SJCRH30 (cell line): ENCODE measurements at places on chromosomes 1 and 21.

GRCh38 chr21:38082936-38083485, 166.8 kb upstream of the KCNJ6 start:
- DNase-seq = no peak

GRCh38 chr1:243390162-243390791, 134.4 kb downstream of the SDCCAG8 start:
- DNase-seq = no peak

- DNase-seq = peak; percentile 83
Observed at GRCh38 chr1:2174348-2175054, 20.1 kb downstream of the FAAP20 start.

GRCh38 chr21:21175798-21176334, 177.7 kb downstream of the NCAM2 start:
- DNase-seq = no peak

DNA sequence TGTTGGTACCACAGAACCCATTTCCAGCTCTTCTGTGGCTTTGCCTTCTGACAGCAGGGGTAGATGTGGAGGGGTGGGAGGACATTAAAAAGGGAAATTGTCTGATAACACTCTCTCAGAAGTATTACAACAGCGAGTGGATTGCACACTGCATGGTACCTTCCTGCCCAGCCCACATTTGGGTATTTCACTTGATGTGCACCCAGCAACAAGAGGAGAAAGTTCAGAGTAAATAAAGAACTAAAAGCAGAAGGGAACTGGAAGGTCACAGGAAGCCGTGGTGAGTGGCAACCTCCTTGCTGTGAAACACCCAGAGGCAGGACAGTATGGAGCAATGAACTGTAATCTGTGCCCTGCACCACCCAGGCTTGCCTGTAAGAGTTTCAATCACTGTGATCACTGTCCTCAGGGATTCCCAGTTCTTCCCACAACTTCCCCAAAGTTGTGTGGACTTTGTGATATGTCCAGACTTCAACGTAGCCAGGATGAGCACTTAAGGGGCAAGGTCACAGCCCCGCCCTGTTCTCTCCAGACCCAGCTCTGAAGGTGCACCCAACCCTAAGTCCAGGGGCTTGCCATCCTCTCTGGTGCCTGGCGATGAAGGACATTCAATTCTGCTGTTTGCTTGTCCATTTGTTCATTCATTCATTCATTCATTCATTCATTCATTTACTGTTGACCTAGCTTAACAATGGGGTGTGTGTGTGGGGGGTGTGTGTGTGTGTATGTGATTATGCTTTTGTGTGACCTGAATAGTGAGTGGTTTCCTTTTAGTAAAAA, 18.7 kb upstream of the F5 start:
- DNase-seq = no peak

DNA sequence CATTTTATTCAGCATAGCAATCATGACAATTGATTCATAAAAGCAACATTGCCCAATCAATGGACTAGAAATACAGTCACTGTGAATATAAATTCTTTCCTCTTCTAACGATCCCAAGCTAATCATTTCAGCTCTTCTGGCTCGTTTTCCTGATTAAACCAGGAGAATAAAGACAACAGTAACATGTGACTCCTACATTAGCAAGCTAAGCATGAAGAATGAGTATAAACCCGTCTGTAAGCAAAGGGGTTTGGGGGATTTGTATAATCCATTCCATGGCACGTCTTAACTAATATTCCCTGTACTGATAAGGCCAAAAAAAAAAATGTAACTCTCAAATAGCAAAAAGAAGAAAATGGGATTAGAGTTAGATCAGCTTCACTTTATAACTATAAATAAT, 21.6 kb downstream of the IRF2BP2 start:
- no peak for DNase-seq

- DNase-seq = no peak
Observed at GRCh38 chr1:45510036-45510971, 10.2 kb downstream of the MMACHC start.

GRCh38 chr1:197127246-197127912, 19.1 kb downstream of the ASPM start:
- no peak for DNase-seq

- DNase-seq = no peak
Observed at GRCh38 chr1:156191292-156191964, 2.5 kb upstream of the SLC25A44 start.

GRCh38 chr21:46126309-46127238, 28.7 kb downstream of the COL6A2 start:
- peak; percentile 1 for DNase-seq

GRCh38 chr1:94669198-94669597, 127.6 kb upstream of the F3 start:
- DNase-seq = no peak

- peak; percentile 95 for DNase-seq
Observed at GRCh38 chr1:30888391-30888790, 20.2 kb downstream of the SDC3 start.

DNA sequence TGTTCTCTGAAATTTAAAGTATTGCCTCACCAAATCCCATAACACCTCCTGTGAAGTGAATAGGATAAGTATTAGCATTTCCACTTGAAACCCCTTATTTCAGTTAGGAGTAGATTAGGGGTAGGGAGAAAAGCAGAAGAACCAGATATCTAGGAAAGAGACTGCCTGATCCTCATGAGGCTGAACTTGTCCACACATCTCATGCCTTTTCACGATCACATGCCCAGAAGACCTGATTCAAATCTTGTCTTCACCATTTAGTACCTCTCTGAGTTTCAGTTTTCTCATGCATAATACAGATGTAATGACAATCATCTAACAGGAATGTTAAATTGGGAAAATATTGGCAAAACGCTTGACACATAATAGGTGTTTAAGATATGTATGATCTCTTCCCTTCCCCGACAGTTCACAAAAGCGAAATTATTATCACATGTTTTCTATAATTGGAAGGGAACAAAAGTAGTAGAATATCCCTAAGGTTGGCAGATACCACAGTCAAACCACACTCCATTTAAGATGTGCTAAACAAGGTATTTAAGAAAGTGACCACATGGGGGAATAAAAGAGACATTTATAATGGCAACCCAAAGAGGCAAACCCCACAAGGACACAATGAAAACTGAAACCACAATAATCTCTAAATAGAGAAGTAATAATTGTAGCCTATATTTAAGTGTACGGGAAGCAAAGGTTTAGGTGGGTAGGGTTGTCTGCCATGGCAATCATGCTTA, 25.2 kb downstream of the GFI1 start:
- DNase-seq = no peak

DNA sequence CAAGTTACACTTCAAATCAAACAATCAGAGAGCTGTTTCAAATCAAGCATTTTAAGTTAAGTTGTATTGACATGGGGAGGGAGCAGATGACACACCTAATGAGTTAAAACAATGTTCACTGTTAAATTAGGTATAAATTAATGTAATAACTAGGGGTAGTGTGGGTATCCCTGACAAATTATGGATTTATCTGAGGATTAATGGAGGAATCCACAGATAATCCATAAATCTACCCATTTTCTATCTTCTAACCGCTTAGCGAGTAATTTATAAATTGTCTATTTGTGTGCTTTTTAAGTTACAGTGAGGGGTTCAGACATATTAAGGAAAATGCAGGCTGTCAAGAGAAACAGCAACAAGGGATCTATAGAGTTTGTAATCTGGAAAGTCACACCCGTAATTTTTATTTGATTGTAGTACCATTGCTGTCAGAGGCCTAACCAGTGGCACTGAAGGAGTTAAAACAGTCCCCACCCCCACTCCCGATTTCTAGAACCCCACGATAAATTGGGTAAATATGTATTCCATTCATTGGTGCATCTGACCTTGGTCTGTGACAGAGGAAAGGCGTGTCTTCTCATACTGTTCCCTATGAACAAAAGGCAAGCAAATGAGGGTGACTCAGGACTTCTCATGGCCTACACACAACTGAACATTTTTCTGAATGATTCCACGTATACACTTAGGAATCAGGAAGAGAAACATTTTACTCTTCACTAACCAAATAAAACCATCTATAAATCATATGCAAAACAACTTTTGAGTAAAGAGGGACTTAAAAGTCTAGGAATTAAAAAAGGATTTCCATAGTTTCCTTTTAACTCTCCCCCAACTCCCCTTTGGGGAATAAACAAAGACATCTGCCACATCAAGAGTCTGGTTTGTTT, 7.4 kb downstream of the IRF2BP2 start:
- no peak for DNase-seq

GRCh38 chr1:18750600-18750999, 108.9 kb downstream of the TAS1R2 start:
- DNase-seq = no peak

DNA sequence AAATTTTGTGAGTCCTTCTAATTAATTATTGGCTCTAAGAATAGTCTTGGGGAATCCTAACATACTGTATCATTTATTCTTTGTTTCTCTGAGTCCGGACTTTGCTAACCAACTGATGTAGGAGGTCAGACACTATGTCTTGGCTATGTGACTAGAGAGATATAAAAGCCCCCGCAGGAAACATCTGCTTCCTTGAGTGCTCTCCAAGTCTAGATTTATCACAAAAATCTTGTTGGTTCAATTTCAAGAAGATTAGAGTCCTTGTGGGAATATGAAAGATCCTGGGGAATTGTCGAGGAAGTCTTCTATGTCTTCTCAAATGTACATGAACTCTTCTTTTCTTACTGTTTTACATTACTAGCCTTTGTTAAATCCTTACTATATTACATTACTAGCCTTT, 1712.5 kb downstream of the NCAM2 start:
- DNase-seq = no peak

DNA sequence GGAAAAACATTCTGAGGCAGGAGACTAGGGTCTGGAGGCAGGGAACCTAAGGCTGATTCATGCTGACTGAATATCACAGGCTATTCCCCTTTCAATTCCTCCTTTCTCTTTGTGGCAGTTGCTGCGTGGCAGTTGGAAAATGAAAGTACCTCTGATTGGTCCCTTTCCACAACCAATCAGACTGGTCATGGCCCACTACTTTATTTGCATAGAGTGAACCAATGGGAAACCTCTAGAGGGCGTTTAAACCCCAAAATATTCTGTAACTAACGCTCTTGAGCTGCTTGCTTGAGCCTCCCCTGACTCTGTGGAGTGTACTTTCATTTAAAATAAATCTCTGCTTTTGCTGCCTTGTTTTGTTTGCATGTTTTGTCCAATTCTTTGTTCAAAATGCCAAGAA, 27.7 kb upstream of the VN1R5 start:
- DNase-seq = no peak

DNA sequence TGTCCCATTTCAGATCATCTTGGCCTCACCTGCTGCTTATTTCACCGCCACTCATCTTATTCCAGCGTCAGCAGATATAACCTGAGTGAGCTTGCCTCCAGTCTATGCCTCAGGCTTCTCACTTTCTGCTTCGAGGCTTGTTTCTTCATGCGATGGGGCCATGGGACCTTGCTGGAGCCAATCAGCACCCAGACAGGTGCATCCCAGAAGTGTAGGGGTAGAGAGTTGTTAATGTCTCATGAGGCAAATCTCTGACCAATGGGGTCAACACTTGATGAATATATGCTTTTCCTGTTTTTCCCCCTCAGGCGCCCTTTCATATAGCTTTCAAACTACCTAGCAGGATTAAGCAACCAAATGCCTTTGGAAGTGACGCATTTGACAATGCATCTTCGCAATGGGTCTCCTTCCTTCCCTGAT, 935 bp upstream of the YIPF1 start:
- no peak for DNase-seq

DNA sequence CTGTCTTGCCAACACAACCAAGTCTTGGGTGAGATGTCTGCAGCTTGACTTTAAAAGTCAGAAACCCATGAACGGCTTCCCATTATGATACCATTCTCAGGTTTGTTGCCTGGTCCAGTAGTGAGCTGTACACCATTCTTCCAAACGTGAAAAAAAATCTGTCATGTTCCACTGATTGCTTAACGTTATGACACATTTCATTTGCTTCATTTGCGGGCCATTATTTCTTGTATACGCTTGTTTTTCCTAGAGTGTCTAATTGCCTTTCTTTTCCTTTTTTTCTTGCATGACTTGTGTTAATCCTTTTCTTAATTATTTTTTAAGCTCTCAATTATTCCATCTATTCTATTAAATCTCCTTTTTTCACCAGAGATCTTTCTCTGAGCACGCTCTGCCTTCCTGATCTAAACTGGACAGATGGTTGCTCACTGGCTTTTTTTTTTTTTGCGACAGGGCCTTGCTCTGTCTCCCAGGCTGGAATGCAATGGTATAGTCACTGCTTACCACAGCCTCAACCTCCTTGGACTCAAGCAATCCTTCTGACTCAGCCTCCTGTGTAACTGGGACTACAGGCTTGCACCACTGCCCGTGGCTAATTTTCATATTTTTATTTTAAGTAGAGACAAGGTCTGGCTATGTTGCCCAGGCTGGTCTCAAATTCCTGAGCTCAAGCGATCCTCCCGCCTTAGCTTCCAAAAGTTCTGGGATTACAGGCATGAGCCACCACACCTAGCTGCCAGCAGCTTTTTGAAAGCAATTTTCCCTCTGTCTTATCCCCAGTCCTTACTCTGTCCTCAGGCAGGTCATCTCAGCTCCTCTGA, 31.7 kb upstream of the CAMTA1 start:
- no peak for DNase-seq

DNA sequence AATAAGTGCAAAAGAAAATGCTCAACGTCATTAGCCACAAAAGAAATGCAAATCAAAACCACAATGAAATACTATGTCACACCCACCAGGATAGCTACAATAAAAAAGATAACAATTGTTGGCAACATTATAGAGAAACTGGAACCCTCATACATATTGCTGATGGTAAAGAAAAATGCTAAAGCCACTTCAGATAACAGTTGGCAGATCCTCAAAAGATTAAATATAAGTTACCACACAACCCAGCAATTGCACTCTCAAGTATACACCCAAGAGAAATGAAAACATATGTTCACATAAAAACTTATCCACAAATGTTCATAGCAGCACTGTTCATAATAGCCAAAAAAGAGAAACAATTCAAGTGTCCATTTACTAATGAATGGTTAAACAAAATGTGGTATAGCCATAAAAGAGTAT, 20.7 kb downstream of the TRIM33 start:
- DNase-seq = no peak

DNA sequence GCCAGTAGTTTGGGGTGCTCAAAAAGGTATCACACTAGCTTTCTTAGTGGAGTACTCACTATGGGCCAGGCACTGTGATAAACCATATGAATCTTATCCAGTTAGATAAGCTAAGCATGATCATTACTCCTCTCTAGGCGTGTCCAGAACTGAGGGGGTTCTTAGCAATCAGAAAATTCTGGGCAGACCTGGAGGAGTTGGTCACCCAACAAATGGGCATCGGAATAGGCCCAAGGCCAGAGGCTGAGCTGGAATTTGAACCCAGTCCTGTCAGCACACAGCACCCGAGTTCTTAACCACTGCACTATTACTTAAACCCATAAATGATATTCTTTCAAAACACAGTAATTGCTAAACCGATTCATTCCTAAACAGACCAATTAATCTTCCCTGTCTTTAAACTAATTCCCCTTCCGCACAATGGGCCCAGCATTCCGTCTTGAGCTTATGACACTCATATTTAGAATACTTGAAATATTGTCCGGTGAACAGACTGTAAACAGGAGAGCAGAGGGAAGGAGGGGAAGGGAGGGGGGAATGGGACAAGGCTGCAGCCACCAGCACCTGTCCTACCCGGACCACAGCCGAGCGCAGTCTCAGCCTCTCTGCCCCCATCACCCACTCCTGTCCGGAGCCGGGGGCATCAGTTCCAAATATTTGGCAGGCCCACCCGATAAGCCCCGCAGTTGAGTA, 113.0 kb upstream of the GADD45A start:
- DNase-seq = peak; percentile 60
